Right kidney (tissue), 9 donors: ENCODE measurements at places on chromosomes 2 and 18.

DNA sequence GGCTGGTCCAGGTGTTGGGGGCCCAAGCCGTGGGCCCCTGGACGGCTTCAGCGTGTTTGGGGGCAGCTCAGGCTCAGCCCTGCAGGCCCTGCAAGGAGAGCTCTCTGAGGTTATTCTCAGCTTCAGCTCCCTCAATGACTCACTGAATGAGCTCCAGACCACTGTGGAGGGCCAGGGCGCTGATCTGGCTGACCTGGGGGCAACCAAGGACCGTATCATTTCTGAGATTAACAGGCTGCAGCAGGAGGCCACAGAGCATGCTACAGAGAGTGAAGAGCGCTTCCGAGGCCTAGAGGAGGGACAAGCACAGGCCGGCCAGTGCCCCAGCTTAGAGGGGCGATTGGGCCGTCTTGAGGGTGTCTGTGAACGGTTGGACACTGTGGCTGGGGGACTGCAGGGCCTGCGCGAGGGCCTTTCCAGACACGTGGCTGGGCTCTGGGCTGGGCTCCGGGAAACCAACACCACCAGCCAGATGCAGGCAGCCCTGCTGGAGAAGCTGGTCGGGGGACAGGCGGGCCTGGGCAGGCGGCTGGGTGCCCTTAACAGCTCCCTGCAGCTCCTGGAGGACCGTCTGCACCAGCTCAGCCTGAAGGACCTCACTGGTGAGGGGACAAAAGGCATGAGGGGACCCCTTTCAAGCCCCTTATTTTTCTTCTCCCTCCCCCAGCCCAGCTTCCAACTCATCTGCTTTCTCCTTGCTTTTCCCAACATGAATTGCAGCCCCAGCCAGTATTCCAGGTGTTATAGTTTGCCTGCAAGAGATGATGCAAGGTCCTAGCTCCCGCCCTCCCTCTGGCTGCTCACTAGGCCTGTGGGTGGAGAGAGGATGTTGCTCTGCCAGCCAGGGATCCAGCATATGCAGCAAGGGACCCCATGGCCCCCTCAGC lies 2.9 kb upstream of the KHK start:
- no peak for DNase-seq

DNA sequence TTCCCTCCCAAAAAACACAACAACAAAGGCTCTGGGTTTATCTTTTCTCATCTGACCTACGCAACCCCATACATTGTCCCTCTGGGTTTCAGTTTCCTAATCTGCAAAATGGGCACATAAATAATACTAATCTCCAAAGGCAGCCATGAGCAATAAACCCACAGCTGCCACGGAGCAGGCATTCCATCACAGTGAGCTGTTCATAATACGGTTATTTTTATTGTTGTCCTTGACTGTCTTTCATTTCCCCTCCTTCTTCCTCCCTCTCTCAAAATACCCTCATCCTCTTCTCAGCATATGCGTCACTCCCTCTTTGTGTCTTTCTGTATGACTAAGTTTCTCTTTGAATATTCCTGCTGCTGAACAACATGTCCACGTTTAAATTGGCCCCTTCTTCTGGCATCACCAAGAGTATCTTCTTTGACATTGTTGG lies 129.8 kb upstream of the CAB39 start:
- DNase-seq = no peak

GRCh38 chr2:178392215-178392614 lies 58.8 kb downstream of the PRKRA start:
- DNase-seq = no peak

DNA sequence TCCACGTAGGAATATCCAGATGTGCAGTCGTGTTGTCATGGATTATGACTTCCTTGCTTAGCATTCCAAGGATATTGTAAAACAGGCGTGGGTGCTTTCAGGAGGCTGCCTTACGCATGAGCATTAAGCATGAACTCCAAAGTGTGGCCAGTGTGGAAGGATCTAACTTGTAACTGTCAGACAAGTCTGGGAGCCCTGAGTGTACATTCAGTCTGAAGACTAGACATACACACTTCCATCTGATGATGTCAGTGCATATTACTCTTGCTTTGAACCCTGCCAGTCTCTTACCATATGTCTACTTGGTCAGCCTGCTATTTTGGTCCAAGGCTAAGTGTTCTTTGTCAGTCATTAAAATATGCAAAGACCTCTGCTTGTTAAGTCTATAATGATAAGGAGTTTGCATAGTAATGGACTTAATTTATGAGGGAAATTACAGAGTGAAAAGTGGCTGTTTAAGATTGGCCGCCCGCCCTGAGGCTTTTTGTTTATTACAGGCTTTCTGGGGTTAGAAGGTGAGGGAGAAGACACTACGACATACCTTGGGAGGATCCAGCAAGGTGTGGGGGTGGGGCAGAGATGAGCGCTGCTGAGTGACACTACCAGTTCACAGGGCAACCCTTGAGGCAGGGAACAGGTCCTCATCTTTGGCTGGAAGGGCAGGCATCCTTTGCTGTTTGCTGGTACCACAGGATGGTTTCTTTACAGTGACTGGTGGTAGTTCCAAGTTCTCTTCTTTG lies 48.3 kb downstream of the CABLES1 start:
- no peak for DNase-seq

- DNase-seq = peak; percentile 53
Observed at GRCh38 chr2:32358111-32358482, 1.3 kb downstream of the BIRC6 start.

DNA sequence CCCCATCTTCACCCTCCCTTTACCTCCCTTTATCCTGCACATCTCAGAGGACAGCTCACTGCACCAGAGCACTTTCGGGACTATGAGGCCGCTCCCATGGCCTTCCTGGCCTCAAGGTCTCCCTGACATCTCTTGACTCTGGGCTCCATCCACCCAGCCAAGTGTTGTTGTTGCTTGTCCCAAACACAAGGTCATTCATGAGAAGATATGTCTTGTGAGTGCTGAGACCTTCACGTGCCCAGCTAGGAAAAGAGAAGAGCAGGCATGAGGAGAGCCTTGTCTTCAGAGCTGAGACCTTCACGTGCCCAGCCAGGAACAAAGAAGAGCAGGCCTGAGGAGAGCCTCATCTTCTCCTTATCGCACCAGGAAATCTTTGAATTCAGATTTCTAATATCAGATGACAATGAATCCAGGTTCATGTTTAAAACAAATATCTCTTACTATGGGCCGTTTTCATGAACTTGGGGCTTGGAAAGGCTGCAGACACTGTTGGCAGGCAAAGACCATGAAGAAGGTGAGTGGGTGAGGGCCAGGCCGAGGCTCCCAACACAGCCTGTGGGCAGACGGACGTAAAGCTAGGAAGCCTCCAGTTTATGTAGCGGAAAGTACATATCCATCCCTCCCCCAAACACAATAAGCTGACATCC lies 256.1 kb downstream of the NDUFA10 start:
- no peak for DNase-seq

DNA sequence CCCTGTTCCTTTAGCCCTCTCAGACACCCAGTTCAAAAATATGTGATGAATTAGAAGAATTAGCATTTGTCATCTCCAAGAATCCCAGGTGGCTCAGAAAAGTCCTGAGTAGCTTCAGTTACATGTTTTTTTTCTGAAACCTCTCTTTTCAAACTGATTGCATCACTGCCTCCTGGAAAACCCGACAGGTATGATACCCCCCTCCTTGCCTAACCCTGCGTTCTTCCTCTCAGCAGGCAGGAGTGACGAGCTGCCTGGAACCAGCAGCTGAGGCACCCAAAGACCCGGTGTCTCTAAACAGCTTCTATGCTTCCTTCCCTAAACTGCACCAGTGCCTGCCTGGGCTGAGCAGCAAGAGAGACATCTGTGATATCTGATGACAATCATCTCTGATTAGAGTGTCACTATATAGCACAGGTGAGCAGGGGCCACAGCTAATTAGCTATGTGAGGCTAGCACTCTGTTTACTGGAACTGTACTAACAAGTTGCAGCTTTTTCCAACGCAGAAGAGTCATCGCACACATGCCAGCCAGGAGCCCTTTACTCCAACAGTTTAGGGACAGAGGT lies 376.4 kb upstream of the ATP5MC3 start:
- no peak for DNase-seq

DNA sequence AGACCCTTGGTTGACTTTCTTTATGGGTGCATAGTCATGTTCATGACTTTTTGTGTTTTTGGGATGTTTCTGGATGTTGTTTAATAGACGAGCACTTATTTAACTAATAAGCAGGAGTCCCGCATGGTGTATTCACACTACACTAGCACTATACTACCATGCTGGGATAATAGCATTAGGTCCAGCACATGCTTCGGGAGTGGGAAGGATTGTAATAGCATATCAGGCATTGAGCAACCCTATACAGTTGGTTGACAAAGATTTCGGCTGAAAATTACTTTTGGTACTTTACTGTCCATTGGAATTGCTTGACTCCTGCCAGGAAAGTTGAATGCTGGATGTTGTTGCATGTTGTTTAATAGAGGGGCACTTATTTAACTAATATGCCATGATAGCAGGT lies 2.8 kb downstream of the SH3RF3 start:
- no peak for DNase-seq

DNA sequence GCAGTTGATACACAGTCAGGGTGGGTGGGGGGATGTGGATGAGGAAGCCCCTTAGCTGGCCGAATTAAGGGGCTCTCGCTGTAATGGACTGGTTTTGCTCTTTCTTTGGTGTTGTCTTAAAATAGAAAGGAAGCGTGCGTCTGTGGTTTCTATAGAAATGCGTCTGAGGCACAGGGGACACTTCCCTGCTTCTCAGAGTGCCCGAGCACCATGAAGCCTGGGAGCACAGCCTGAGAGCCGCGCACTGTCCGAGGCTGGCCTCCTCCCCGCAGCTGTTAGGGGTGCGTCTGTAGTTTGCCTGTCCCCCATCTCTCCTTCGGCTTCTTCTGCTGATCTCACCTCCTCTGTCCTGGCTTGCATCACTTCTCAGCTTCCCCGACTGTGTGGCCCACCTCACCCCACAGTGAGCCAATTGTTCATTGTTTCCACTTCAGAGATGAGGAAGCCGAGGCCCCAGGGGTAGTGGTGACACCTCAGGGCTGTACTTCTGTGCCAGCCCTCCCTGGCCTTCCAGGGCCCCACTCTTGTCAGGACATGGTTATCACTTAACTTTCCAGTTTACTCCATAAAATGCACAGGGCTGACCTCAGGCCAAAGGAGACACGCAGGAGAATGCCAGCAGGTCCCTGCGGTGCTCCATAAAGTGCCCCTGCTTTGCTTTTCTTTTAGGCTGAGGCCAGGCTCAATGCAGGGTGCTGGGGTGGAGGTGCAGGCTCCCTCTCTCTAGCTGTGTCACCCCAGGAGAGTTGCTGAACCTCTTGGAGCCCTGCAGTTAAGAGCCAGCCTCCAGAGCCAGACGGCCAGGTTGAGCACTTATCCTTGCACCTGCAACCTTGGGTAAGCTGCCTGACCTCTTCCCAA lies 210.6 kb downstream of the SEPTIN10 start:
- DNase-seq = no peak

- no peak for DNase-seq
Observed at GRCh38 chr2:201402651-201403562, 45.8 kb upstream of the FLACC1 start.

- no peak for DNase-seq
Observed at GRCh38 chr2:66566726-66567399, 131.9 kb downstream of the MEIS1 start.

DNA sequence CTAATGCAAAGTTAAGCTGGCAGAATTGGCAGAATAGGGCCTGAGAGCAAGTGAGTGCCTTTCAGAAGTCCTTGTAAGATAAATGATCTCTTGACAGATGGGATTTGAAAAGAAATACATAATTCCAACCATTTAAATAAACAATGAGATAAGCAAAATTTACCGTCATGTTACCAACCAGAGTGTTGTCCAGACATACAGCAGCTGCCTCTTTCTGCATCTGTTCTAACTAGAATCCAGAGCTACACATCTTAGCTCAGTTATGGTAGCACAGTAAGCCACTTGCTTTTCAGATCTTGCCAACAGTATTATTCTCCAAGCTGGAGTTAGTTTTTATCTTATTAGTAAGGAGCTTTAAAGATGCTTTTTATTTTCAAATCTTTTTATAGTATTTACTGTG lies 179.6 kb downstream of the BARD1 start:
- DNase-seq = no peak

GRCh38 chr2:168749297-168749696 lies 53.1 kb upstream of the NOSTRIN start:
- DNase-seq = no peak

DNA sequence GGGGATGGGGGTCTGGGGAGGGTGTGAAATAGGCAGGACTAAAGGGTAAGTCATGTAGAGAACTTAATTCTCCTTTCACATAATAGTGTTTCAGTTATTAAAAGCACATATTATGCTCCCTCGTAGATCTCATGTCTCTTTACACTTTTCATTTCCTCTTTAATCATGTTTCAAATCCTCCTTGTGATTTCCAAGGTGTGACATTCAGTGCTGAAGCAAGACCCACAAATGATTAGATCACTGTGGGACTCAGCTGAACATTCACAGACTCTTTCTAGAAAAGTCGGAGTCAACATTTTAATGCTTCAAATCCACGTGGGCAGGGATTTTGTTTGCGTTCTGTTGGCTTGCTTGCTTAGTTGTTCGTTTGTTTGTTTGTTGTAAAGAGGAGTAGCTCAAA lies 34.7 kb upstream of the CALCRL start:
- DNase-seq = no peak

- no peak for DNase-seq
Observed at GRCh38 chr2:105869341-105869740, 124.6 kb downstream of the NCK2 start.

- DNase-seq = no peak
Observed at GRCh38 chr2:28366496-28367282, 26.0 kb upstream of the FOSL2 start.

DNA sequence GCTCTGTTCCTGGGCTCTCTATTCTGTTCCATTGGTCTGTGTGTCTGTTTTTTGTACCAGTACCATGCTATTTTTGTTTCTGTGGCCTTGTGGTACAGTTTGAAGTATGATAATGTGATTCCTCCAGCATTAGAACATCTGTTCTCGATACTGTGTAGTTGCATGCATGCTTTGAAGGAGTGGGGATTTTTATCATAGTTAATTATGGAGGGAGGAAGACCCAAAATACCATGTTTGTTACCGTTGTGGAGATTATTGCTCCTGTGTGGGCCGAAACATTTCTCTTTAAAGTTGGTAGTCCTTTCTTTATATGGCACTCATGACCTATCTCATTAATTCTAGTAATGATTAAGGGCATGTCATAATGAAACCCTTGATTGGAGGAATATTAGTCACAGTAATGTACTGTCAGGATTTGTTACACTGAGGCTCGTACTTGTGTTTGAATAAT lies 87.6 kb downstream of the TTC27 start:
- DNase-seq = no peak

GRCh38 chr2:14189929-14190328 lies 442.6 kb upstream of the LRATD1 start:
- DNase-seq = no peak

DNA sequence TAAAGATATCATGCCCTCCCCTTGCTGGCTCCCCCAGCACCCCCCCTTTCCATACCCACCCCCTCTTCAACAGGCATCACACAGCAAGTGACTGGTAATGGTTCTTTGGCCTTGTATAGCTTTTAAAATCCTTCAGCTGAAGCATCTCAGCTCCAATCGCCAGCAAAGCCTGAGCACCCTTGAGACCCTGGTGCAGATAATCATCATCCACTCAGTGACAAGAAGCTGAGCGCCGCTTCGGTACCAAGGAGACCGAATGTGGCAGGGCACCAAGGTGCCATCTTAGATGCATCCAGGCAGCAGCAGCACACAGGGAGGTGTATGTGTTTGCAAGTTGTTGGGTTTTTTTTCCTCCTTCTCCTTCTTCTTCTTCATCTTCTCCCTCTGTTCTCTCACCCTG lies 232.7 kb downstream of the BCL11A start:
- no peak for DNase-seq

- DNase-seq = no peak
Observed at GRCh38 chr2:221420245-221420644, 151.9 kb downstream of the EPHA4 start.
